ENCODE measurements at places on chromosomes 2 and 18.
A peak's percentile ranks its signal among the peaks of the same experiment; 100 is the strongest.

DNA sequence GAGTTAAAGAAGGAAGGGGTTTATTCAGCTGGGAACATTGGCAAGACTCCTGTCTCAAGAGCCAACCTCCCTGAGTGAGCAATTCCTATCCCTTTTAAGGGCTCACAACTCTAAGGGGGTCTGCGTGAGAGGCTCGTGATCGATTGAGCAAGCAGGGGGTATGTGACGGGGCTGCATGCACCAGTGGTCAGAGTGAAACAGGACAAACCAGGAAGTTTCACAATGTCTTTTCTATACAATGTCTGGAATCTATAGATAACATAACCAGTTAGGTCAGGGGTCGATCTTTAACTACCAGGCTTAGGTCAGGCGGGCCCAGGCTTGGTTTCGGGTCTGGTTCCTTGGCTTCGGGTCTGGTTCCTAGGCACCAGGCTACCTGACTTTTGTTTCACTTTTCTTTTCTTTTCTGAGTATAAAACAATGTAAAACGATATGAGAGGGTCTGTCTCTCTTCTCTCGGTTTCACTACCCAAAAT is 30.1 kb upstream of the LIPG start:
- no peak for DNase-seq

DNA sequence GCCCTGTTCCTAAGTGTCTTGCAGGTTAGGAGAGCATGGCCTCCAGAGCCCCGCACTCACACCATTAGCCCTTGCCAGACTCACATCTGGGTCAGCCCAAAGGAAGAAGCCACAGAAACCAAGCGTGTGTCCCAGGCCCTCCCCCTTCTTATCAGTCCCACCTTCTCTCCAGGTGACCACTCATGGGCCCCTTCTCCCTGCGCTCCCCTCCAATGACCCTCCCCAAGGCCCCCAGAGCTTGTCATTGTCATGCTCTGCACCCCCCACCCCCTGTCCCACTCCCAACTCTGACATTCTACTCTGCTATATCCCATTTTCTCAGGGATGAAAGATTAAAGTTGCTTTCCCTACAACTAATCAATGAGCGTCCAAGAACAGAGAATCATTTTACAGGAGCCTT is 30.1 kb downstream of the CAPN14 start:
- no peak for DNase-seq

GRCh38 chr2:234701421-234701820 is 204.5 kb upstream of the ARL4C start:
- DNase-seq, result no peak

GRCh38 chr2:28393114-28393836 is 617 bp downstream of the FOSL2 start:
- DNase-seq, result no peak

DNA sequence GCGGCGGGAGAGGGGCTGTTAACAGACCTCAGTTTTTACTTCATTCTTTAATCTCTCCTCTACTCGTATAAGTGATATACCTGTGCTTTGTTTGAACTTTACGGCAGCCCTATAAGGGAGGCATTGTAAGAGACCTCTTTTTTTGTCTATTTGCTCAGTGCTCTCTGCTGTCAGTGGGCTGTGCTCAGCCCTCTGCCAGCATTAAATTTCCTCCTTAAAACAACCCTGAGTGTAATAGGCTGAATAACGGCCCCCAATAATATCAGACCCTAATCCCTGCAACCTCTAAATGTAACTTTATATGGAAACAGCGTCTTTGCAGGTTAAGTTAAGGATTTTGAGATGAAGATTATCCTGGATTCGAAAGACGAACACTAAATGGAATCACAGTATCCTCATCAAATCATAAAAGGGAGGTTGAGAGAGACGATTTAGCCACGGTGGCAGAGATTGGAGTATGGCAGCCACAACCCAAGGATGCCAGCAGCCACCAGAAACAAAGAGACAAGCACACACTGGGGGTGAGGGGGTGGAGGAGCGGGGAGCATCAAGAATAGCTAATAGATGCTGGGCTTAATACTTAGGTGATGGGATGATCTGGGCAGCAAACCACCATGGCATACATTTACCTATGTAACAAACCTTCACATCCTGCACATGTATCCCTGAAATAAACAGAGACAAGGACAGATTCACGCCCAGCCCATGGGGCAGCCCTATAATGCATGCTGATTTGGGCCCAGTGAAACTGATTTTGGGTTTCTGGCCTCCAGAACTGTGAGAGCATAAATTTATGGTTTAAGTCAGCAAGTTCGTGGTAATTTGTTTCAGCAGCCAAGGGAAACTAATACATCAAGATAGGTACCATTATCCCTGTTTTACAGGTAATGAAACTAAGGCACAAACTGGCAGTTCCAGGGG is 894 bp upstream of the FARSB start:
- no peak for DNase-seq

GRCh38 chr2:105867587-105867986 is 122.9 kb downstream of the NCK2 start:
- DNase-seq, result no peak

DNA sequence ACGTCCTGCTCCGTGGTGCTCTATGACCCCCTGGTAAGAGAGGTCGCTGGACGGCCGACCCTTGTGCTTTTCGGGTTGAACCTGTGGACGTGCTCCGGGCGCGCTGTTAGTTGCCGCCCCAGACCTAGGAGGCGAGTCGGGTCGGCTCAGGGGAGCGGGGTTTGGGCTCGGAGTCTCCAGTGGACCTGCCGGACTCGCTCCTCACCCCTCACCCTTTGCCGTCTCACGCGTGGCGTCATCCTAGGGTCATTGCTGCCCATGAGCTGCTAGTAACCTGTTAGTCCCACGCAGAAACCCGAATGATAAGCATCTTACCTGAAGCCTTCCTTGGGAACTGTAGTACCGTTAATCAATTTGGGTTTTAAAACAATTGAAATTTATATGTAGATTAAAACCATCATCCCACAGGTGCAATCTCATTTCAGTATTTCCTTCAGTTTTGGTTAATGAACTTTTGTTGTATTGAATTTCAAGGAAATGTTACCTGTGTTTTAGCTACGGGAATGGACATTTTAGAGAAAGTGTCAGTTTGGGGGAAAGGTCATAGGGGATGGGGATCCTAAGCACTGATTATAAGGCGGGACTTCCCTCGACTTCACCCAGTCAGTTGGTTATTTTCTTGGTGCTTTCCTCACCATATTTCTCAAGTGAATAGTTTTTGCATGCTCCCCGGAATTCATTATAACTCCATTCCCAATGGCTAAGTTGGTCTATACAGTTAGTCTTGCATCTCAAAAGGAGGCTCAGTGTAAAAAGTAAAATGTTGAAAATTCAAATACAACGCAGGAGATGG is 536 bp downstream of the ELP2 start:
- DNase-seq, result no peak

DNA sequence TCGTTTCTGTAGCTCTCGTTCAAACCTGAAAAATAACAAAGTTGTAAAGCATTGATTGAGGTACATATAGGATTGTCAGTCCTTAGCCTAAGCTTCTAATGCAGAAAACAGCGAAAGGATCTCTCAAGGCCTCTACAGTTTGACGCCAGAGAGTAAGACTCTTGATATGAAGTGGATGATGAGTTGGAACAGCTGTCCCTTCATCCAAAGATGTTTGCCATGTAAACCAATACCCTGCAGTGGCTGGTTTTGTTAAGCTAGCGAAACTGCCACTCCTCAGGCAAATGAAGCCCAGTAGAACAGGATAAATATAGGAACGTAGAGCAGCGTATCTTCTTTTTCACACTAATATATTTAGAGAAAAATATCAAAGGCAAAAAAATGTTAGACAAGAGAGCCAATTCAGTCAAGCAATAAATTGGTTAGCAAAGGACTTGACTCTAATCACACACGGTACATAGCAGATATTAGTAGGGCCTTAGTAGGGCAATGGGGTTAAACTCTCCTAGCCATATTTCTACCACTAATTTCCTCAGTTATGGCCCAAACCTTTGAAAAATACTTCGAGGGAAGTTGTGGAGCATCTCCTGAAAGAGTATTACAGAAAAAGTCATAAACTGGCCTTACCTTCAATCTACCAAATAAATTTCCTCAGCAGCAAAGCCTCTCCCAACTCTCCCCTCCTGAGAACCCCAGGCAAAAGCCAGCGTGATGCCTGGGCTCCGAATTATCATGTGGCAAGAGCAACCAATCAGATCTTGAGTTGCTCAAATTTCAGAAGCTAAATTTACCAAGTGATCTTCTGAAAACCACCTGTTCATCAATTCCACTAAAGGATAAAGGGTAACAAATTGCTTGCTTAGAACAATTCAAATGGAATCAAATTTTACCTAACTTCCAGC is at the start of gene NEB:
Gene NEB (minus strand): TSS at position 706 of the 902 bp plus-strand sequence. CDS start 1,320 bp downstream, outside the sequence.
- peak; percentile 68 for DNase-seq

DNA sequence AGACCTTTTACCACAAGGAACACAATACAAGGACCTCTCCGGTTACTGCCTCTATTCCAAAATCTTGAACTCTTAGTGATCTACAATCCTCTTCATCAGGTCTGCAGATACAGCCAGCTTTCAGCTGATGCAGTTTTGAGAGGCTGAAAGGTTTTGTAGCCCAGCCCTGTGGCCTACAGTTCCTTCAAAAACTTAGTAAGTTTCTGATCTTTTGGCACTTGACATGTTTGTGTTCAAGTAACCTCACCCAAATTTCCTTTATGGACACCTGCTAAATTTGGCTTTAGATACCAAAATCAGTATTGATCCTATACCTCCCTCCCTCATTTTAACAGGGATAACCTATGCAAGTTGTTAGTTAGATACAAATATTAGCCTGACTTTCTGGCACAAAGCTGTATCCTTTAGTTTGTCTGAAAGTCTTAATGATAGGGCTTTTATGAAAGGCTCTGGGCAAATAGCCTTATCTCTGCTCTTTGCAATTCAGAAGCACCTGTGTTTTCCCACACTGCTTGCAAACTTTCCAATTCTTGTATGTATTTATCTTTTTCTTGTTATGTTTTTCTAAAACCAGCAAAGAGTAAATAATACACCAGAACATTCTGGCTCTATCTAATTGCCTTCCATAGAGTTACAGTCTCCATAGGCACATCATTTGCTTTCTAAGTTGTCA is 650.5 kb upstream of the KLHL29 start:
- no peak for DNase-seq

GRCh38 chr18:56481751-56482150 is 156.6 kb downstream of the TXNL1 start:
- DNase-seq, result no peak

GRCh38 chr18:62287781-62288664 is 37.1 kb upstream of the TNFRSF11A start:
- DNase-seq, result no peak
